ENCODE measurements at places on chromosomes 16 and 17.

- no peak for DNase-seq
These were observed 358.5 kb upstream of the ERCC4 start for GRCh38 chr16:13561291-13562070.

GRCh38 chr16:24119807-24120206, 136.3 kb upstream of the CACNG3 start:
- no peak for DNase-seq

DNA sequence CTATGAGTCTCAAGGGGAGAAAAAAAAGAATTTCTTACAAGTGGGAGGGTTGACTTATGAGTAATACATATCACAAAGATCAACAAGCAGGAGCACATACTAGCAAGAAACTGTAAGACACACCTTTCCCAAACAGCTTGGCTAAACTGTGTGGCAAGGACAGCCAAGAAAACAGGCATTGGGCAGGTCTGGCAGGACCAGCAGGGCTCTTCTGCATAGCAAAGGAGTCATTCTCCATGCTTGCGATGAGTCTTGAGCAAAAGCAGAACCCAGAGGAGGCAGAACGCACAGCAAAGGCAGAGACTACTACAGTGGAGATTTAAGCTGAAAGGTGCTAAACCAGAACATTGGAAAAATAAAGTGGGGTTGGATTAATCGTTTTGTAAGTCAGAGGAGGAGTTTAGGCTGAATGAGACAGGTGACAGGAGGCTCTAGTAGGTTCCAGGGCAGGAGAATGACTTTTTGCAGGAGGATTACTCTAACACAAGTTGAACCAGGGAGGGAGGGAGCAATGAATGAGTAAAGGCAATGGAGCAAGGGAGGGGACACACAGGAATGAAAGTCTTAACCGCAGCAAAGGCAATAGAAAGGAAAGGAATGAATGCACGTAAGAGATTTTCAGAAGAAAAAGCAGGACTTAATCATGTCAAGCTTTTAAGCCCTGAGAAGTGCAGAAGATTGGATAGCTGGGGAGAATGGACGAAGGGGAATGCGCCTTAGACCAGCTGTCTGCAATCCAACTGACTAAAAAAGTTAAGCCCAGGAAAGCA, 2.7 kb downstream of the N4BP1 start:
- DNase-seq: no peak

DNA sequence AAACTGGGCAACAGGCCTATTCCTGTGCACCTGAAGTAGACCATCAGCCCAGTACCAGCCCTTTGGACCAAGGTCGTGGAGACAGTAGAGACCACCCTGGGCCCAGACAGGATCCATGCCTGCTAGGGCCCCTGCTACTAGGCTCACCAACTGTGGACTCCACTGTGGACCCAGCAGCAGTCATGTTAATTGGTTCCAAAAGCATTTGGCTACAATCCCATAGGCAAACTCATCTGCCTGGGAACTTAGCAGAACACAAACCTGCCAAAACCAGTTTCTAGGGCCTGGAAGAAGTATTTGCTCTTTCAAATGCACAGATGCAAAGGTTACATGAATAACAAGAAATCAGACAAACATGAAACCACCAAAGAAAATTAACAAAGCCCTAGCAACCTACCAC, 53.1 kb downstream of the ACSM2A start:
- DNase-seq: no peak

DNA sequence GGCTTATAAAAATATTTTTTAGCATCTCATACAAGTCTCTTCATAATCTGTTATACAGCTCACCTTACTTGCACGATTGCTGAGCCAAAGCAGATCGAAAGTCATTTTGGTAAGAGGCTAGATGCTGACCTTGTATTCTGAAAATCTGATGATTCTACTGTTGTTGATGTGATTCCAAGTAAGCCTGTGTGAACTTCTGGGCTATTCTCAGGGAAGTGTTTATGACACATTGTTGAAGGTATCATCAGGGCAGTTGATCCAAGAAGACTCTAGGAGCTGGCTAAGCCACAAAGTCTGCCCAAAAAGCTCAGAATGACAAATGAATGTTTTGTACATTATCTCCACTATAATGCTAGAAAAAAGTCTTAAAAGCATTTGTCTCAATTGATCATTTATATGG, 16.0 kb downstream of the OMG start:
- no peak for DNase-seq

- DNase-seq: no peak
These were observed 20.4 kb downstream of the ACTG1 start for GRCh38 chr17:81492202-81492601.

DNA sequence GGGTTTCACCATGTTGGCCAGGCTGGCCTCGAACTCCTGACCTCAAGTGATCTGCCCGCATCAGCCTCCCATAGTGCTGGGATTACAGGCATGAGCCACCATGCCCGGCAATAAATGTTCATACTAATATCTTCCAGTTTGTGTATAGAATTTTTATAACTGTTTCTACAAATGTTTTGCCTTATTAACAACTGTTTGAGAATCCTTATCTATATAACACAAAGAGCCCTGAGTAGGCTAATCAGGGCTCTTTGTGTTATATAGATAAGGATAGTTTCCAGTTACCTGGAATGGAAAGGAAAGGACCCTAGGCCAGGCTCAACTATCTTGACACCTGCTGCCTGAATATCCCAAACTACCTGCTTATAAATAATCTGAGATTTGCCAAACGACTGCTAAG, 16.9 kb downstream of the TERF2 start:
- DNase-seq: no peak

DNA sequence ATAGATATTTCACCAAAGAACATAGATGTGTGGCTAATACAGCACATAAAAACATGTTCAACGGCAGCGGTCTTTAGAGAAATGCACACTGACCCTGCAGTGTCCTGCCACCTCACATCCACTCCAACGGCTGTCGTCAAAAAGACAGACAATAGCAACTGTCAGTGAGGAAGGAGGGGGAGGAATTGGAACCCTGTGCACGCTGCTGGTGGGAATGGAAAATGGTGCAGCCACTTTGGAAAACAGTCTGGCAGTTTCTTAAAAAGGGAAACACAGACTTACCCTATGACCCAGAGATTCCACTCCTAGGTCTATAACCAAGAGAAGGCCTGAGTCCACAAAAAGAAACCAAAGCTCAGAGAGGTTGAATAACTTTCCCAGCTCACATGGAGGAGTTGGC, 7.7 kb downstream of the CEP295NL start:
- no peak for DNase-seq

- no peak for DNase-seq
These were observed 32.1 kb downstream of the C17orf67 start for GRCh38 chr17:56801459-56802178.

GRCh38 chr17:33112763-33113162, 121.1 kb downstream of the SPACA3 start:
- DNase-seq: no peak

DNA sequence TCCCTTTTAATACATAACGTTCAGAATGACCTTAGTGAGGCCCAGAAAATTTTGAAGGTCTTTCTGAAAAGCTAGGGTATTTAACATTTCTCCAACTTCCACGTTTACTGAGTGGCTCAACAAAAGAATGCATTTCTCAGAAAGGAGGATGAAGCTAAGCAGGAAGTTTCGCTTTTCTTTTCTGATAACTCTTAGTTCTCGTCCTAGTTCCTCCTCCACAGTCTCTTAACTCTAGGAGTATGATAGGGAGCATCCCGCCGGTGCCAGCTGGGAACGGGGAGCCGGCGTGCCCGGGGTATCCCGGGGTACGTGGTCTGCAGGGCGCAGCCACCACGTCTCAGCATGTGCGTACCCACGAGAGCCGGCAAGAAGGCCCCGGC, 363 bp downstream of the KARS1 start:
- DNase-seq: no peak

DNA sequence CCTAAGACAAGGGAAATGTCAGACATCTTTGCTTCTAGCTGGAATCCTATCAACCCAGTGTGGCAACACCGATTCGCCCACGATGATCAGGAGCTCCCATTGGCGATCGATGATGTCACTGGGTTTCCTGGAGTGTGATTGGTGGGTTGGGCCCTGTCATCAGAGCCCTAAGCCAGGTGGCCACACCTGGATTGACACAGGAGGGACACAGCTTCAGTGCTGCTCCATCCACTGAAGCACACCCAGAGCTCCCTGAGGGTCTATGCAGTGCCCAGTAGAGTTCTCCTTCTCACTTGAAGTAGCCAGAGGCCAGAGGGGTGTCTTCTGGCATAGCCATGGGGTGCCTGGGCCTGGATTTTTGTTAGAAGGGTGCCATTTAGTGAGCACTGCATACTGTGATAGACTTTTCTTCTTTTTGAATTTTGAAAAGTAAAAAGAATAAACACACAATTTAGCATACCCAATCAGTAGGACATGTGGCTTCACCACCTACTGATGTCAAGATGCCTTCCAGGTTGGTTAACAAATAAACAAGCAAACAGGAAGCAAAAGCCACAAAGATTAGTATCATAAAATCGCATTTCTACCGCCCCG, 77.6 kb downstream of the CMIP start:
- DNase-seq: no peak

DNA sequence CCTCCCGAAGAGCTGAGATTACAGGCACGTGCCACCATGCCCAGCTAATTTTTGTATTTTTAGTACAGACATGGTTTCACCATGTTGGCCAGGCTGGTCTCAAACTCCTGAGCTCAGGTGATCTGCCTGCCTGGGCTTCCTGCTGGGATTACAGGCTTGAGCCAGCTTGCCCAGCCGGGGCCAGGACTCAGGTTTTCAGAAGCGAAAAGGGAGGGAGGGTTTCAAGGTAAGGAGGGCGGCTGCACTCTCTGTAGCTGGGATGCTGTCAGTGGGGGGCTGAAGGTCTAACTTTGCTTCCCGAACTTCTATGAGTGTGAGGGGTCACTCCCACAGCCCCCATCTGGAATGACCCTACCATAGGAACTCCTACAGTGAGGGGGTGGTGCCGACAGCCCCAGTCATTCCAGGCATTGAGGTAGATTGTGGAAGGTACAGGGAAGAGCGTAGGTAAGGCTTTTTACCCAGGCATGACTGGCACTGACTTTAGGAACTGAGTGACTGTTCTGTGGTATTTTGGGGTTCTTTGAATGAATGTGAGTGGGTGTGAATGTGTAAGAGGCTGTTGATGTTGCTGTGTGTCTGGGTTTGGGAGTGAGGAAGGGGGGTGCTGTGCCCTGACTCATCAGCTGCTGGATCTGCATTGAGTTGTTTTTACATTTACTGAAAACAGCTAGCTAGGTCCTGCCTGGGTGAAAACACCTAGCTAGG, 3.8 kb upstream of the C1QL1 start:
- no peak for DNase-seq

DNA sequence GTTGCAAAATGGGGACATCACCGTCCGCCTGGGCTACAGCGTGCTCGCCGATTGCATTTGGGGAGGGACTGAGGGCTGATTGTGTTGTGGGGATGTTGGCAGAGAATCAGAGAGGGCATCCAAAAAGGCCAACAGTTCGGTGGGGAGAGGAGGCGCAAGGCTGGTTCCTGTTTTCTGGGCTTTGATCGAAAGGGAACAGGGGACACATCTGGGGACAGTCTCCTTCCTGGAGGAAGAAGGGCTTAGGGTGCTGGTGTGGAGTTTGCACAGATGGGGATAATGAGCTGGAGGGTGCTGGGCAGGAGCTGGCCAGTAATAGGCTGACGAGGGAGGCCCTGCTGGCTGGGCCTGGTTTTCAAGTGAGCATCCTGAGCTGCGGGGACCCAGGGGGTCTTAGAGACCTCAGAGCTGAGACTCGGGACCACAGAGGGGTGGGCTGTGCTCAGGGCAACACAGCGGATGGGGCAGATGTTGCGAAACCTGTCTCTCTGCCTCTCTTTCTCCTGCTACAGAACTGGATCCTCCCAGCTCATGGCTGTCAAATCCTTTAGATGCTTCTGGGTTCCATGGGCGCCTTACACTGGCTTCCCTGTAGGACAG, 288.7 kb downstream of the SEC14L1 start:
- no peak for DNase-seq

DNA sequence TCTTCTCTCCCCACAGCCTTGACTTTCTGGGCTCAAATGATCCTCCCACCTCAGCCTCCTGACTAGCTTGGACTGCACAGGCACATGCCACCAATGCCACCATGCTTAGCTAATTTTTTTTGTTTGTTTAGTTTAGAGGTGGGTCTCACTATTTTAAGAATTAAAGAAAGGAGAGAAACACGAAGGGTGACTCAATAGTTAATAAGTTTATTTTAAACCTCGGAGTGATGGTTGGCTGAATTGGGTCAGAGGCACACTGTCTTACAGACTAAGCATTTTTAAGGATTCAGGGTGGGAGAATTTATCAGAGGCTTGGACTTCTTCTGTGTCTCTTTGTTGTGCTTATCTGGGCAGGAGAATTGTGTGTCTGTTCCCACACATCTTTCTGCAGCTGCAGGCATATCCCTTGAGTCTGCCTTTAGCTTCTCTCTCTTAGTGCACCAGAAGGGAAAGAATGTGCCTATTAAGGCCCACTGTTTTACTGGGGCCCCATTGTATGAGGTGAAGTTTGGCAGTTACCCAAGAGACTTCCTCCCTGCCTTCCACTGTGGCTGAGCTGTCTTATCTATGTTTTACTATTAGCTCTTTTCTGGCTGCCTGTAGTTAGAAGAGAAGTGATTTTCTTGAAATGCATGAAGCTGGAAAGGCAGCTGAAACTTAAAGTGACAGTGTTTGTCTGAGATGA, 2172.0 kb downstream of the TP53TG3F start:
- no peak for DNase-seq

DNA sequence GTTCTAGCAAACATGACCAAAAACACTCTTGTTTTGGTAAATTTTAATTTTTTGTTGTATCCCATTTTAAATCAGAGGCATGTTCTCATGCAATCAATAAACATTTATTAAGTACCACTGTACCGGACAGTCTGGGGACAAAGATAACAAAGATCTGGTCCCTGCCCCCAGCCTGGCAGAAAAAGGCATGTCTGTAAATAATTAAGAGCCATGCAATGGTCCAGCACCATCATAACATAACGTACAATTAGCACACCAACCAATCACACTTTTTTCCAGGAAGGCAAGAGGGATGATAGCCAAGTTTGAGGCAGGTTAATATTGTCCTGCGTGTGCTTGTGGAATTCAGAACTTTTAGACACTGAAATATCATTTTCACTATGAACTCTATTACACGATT, 3.5 kb downstream of the KCNJ16 start:
- DNase-seq: no peak

DNA sequence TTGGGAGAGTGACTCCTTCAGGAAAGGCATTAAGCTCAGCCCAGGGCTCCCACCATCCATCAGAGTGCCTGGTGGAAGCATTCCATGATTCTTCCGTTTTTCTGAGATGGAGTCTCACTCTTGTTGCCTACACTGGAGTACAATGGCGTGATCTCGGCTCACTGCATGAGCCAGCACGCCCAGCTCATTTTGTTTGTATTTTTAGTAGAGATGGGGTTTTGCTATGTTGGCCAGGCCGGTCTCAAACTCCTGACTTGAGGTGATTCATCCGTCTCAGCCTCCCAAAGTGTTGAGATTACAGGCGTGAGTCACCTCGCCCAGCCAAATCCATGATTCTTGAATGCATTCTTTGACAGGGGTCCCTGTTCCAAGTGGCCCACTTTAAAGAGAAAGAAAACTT, 23.1 kb downstream of the MIS12 start:
- DNase-seq: no peak

DNA sequence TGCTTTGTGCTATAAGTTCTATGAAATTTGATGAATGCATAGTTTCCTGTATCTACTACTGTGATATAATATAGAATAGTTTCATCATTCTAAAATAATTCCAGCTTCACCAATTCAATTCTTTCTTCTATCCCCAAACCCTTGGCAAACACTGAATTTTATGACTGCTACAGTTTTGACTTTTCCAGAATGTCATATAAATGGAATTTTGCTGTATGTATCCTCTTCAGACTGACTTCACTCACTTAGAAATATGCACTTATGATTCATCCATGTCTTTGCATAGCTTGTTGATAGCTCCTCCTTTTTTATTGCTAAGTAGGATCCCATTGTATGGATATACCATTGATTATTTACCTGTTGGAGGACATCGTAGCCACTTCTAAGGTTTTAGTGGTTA, 89.1 kb upstream of the HS3ST3A1 start:
- DNase-seq: no peak

All from Peyer's patch (tissue), 4 donors.